ENCODE measurements at places on chromosomes 2 and 18. TPM values are rescaled to one million over a fixed set of nuclear protein-coding genes. Genes with fewer than 3 reads are reported as not detected.

Gene GKN1
- total RNA-seq: not detected

Gene DTYMK
- 6.2 TPM for total RNA-seq

Gene DOK6
- total RNA-seq: 2.1 TPM

Gene GALR1
- total RNA-seq: 0.28 TPM

Gene PLCL1
- total RNA-seq: 25.6 TPM
